ENCODE measurements at places on chromosomes 6 and 20.

DNA sequence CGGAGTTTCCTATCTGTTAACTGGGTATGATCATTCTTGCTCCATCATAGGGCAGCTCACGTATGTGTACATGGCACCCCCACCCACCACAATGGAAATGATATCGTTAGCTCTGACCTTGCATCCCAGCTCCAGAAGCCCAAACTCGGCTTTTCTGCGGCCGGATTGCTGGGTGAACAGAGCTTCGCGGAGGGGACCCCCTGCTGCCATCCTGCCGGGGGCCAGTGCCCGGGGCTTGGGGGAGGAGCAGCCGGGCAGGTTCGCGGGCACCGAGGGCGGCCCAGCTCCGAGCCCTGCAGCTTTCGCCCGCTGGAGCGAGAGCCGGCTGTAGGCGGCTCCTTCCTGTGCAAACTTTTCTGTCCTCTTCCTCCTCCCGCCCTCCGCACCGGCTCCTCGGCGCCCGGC lies 24.9 kb upstream of the FUCA2 start:
- DNase-seq: peak; percentile 42

DNA sequence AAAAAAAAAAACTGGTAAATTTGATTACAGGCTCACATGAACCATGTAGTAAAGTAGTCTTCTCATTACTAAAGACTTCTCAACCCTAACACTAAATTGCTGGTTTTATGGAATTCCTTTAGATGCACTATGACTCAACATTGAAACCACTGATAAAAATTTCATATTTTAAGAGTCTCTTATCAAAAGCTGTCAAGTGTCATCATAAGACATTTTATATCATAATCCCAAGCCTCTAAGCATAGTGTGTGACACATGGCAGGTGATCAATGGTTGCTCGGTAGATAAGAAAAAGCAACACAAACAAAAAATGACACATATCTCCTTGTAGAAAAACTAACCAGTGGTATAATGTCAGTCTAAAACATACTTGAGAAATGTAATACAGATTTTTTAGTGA lies 258.4 kb downstream of the RNGTT start:
- no peak for DNase-seq

DNA sequence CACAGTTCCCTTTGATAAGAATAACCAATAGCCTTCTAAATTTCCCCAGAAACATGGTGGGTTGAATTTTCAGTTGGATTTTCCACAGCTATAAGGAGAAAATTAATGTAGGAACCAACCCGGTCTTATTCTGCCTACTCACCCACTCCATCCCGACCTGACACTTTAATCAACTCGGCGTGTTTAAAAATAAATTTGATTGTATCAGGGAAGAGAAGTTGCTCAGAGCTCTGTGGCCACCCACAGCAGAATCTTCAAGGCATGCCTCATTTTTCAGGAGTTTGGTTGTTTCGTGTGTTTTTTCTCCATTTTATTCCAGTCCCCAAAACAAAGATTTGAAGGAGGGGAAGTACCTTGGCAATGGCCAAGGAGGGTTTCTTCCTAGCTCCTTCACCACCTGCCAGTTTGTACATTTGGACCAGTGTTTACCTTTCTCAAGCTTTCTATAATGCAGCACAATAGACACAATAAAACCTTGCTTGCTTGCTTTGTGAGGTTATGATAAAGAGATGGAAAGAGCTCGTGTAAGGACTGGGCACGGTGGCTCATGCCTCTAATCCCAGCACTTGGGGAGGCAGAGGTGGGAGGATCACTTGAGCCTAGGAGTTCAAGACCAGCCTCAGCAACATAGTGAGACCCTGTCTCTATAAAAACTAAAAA lies 297.2 kb upstream of the JARID2 start:
- DNase-seq: no peak

DNA sequence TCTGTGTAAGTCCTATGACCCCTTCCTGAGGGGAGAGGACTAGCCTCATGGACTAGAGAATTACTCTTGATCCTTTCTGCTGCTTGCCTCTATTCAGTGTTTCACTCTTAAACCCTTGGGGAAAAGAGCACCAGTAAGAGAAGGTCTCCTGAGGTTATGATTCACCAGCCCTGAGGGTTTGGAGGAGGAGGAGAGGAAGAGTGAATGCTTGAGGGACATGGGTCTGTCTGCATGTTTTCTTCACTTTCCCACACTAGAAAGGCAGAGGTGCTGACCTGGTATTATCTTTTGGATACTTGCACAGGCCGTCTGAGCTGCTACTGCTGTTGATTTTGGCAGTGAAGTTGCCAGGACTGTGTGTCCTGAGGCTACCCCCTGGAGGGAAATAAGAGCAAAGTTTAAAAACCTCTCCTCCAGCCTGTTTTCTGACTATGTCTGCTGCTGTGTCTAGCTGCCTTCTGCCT lies 78.3 kb downstream of the CD109 start:
- no peak for DNase-seq

GRCh38 chr6:152150196-152150595 lies 342.7 kb downstream of the ESR1 start:
- no peak for DNase-seq

DNA sequence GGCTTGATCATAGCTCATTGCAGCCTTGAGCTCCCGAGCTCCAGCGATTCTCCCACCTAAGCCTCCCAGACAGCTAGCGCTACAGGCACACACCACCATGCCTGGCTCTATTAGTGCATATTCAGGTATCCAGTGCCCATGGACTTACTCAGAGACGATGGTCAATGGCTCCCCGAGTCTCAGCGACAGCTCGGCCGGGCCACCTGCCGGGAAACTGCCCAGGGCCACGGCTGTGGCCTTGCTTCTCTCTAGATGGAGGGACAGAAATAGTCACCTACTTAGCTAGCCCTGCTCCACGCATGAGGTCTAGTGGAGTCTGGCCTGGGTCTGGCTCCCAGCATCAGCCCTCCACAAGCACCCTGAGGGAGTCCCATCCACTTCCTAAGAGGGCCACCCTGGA lies 11.7 kb downstream of the SLA2 start:
- no peak for DNase-seq

- DNase-seq: no peak
Measured at GRCh38 chr6:17311595-17312311, 30.6 kb downstream of the RBM24 start.

Data from activated naive CD4-positive, alpha-beta T cell treated with anti-CD3 and anti-CD28 coated beads, Interleukin-2, amount 50 U/mL, for 16 hours (primary cell).